Activated T-cell treated with anti-CD3 and anti-CD28 coated beads, Interleukin-2, amount 50 U/mL, for 4 hours (primary cell): ENCODE measurements at places on chromosomes 6 and 20. TPM values are rescaled to one million over a fixed set of nuclear protein-coding genes. Genes with fewer than 3 reads are reported as not detected.

- no peak for DNase-seq
Measured at GRCh38 chr6:121590438-121590837, 155.0 kb downstream of the GJA1 start.

Gene SEL1L2
- not detected for total RNA-seq

Gene ENPP4
- total RNA-seq = 9.0 TPM

Gene SRSF3
- 779 TPM for total RNA-seq

GRCh38 chr20:38450412-38450975 lies 15.4 kb upstream of the SNHG17 start:
- no peak for DNase-seq

GRCh38 chr6:41132254-41132653 lies 21.9 kb downstream of the TREML1 start:
- no peak for DNase-seq

Gene C6orf52
- total RNA-seq = 4.3 TPM

GRCh38 chr20:20593447-20594170 lies 118.8 kb downstream of the RALGAPA2 start:
- DNase-seq = no peak

- DNase-seq = peak; percentile 51
Measured at GRCh38 chr6:32668226-32668747, 1.8 kb upstream of the HLA-DQB1 start.

- no peak for DNase-seq
Measured at GRCh38 chr6:43789447-43789846, 19.4 kb downstream of the VEGFA start.

- no peak for DNase-seq
Measured at GRCh38 chr6:119312441-119312840, 37.1 kb downstream of the MAN1A1 start.

GRCh38 chr6:113625850-113626249 lies 231.3 kb upstream of the MARCKS start:
- DNase-seq = no peak

Gene MCHR2
- not detected for total RNA-seq

Gene LY6G5C
- total RNA-seq = 3.1 TPM

- DNase-seq = no peak
Measured at GRCh38 chr6:108502832-108503231, 57.9 kb upstream of the FOXO3 start.

DNA sequence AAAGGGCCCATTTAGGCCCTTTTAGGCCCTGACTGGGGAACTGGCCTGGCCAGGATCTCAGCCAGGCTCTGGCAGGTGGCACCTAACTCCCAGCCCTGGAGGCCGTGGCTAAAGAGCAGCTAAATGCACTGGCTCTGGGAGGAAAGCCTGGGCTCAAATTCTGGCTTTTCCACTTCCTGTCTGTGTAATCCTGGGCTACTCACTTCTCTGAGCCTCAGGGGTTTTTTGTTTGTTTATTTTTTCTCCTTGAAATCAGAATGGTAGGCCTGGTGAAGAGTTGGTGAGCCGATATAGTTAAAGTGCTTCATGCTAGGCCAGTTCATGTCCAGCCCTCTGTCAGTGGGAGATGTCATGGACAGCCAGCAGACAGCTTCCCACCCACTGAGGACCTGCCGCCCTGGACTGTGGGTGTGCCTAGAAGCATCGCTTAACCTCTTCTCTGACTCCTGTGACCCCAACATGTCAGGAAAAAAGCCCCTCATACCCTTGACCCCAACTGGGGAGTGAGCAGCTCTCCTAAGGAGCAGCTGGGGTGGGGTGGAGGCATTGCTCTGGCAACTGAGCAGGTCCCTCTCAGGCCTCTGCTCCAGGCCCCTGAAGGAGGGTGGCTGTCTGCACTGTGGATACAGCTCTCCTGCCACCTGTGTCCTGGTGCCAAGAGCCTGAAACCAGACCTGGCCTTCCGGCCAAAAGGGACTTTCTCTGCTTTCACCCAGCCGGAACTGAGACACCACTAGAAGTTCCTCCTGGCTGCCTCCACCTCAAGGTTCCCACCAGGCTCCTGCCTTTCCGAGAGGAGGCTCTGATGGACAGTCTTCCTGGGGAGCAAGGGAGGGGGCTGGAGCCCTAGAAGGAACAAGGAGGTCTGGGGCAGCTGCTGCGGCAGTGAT lies 57.2 kb upstream of the MYL9 start:
- no peak for DNase-seq

Gene MATN4
- total RNA-seq = not detected

DNA sequence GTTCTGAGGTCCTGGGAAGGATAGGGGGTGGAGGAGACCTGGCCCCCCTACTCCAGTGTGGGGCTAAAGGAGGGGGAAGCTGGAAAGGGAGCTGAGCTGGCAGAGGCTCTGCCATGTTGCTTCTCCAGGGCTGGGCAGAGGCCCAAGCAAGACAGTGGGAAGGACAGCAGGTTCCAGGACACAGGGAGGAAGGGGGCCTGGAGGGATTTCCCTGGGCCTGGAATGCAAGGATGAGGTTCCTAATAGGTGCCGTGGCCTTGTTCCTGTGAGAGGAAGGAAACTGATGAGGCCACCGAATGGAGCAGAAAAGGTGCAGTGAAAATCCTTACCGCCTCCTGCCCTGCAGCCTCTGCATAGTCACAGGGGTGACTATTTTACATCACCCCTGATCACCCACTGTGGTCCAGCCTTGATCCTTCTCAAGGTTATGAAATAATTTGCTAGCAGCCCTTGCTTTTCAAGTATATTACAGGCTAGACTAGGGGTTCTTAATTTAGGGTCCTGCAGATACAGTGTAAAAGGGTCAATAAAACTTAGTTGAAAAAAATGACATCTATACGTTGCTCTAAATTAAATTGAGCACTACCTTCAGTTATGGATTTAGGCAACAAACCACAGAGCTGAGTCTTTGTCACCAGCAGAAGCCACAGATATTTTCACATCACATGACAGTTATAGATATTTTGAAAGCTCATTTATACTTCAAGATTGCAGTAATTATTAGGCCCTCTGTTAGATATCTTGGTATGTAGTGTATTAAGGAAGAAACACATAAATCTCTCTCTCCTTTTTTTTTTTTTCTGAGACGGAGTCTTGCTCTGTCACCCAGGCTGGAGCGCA lies 45.7 kb upstream of the RNF24 start:
- no peak for DNase-seq

GRCh38 chr6:34132486-34133185 lies 13.3 kb downstream of the GRM4 start:
- DNase-seq = no peak

Gene ZNF318
- 7.8 TPM for total RNA-seq

DNA sequence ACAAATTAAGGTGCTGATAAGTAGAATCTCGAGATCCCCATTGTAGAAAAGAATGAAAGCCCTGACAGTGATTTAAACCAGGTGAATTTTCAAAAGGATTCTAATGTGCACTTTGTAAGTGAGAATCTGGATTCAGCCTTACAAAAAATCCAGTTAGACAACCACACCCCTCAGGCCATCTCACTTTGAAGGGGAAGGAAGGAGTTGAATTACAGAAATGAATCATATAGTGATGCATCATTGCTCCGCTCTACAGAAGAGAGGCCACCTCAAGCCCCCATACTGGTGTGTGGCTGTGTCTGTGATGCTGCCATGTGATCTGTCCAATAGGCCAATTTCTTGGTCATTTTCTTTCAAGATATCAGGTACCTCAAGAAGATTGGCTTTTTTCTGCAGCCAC lies 85.5 kb upstream of the NT5E start:
- DNase-seq = no peak

Gene MLN
- total RNA-seq = not detected

Gene TMEM14A
- total RNA-seq = 9.7 TPM

Gene TMEM200A
- 1.6 TPM for total RNA-seq

Gene ID1
- total RNA-seq = 1.5 TPM

- no peak for DNase-seq
Measured at GRCh38 chr6:8783191-8783590, 347.8 kb upstream of the SLC35B3 start.

GRCh38 chr6:42075159-42075838 lies 25.0 kb downstream of the TAF8 start:
- DNase-seq = peak; percentile 58

GRCh38 chr6:100105138-100105537 lies 111.1 kb upstream of the MCHR2 start:
- no peak for DNase-seq
